Stimulated activated CD8-positive, alpha-beta memory T cell treated with anti-CD3 and anti-CD28 coated beads, Interleukin-4, amount 100 ng/mL, for 4 hours (primary cell): ENCODE measurements at places on chromosomes 12 and 14.
A peak's percentile ranks its signal among the peaks of the same experiment; 100 is the strongest.

DNA sequence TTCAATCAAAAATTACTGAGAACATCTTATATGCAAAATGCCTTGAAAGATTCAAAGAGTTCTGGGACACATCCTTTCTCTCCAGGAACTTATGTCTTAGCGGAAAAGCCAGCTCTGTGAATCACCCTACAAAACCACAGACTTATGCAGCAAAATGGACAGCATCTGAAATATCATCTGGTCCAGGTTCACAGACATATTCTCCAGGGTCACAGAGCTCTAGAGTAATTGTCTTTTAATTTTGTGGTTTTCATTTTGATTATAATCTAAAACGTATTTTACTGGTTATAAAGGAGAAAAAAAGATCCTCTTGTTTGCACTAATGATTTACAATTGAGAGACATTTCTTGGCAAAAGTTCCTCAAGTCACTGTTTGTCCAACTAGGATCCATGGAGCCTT lies 246.2 kb downstream of the MSRB3 start:
- DNase-seq, result no peak

- DNase-seq, result no peak
These were observed 255.7 kb upstream of the FAR2 start for GRCh38 chr12:28893365-28893764.

- peak; percentile 62 for DNase-seq
These were observed 12.4 kb upstream of the ITGB7 start for GRCh38 chr12:53219292-53219955.

- DNase-seq, result no peak
These were observed 218.1 kb upstream of the SRRM4 start for GRCh38 chr12:118763234-118763633.

DNA sequence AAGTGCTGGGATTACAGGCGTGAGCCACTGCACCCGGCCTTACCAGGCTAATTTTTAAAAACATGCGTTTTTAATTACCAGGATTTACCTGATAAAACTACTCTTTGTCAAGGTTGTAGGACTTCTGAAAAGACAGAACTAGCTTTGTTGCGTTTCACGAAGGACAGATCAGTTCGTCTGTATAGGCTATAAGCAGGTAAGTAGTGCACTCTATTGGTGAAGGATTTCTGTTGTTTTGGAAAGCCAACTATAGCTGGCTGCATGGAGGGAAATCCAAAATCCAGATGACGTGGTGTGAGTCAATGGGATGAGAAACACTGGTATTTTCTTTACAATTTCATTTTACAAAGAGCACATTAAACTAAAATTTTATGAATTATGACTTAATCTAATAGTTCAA lies 14.6 kb downstream of the GNPNAT1 start:
- DNase-seq, result no peak

- DNase-seq, result no peak
These were observed 1.2 kb downstream of the ATP6V0A2 start for GRCh38 chr12:123713398-123713797.

DNA sequence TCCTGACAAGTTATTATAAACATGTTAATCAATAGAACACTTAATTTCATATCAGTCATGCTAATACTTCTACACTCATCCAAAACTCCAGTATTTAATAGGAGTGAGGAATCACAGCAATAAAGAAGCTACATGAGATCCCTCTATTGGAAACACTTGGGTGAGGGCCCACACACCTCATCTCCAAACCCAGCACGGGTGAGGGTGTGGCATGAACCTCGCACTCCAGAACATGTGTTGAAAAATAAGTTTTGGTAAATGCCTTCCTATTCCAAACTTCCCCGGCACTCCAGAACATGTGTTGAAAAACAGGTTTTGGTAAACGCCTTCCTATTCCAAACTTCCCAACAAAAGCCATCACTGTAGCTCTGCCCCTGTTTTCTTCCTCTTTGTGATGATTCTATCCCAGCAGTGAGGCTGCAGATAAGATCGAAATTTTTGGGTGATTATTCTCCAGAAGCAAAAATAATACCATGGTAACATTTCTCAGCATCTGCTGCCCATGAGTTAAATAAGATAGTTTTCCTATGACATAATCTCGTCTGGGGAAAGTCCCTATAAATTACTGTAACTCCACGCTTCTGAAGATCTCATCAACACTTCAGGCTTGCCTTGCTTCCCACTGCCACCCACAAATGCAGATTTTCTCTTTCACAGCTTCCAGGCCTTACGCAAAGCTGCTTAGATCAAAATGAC lies 24.4 kb upstream of the PTPRB start:
- DNase-seq, result no peak

GRCh38 chr12:114963846-114964245 lies 279.9 kb upstream of the TBX3 start:
- no peak for DNase-seq

DNA sequence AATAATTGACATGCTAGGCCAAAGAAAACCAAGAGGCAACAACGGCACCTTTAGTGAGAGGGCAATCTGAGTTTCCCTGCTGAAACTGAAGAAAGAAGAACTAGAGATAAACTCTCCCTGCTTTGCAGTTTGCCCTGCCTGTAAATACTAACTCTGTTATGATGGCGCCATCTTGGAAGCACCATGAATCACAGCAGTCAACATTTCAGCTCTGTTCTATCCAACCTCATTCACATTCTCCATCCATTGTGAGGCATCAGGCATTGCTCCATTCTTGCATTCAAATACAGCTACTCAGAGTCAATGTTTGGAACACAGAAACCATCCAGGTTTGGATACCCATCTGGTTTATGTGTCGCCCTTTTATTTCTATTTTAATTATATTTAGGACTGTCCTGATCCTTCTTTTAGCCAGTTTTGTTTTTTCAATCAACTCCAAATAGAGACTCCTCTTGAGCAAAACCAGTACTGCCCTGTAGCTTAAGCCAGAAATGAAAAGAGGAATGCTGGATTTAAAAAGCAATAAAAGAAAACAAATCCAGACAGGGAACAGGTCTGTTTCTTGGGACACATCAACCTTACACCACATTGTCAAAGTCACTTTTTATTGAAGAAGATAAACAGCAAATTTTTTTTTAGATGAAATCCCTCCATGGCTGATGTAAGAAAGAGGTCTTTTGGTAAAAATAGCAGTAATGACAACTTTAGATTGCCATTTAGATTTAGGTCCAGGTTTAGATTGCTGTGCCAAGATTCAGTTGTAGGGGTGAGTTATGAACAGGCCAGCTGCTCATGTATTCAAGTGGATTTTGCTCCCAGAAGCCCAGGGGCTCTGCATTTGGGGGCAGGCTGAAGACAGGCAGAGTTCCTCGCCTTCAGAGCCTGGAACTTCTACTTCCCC lies 33.3 kb upstream of the PPM1A start:
- no peak for DNase-seq

DNA sequence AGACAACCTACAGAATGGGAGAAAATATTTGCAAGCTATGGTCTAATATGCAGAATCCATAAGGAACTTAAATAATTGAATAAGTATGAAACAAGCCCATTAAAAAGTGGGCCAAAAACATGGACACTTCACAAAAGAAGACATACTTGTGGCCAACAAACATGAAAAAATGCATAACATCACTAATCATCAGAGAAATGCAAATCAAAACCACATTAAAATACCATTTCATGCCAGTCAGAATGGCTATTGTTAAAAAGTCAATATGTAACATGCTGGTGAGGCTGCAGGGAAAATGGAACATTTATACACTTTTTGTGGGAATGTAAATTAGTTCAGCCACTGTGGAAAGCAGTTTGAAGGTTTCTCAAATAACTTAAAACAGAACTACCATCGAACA lies 945.4 kb upstream of the FLRT2 start:
- no peak for DNase-seq

DNA sequence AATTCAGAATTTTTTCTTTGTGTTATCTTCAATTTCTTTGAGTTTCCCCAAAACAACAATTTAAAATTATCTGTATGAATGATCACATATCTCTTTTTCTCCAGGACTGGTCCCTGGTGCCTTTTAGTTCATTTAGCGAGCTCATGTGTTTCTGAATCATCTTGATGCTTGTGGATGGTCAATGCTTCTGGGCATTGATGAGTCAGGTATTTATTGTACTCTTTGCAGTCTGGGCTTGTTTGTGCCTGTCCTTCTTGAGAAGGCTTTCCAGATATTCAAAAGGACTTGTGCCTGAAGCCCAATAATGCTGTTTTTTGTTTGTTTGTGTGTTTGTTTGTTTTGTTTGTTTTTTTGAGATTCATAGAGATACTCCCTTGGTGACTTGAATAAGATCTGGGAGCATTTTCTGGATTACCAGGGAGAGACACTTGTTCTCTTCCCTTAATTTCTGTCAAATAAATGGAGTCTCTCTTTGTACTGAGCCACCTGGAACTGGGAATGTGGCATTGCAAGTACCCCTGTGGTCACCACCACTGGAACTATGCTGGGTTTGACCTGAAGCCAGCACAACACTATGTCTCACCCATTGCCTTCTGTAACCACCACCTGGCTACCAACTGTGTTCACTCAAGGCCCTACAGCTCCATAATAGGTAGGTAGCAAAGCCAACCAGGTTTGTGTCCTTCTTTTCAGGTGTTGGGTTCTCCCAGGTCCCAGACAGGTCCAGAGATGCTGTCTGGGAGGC lies 56.3 kb downstream of the SLC6A15 start:
- no peak for DNase-seq

DNA sequence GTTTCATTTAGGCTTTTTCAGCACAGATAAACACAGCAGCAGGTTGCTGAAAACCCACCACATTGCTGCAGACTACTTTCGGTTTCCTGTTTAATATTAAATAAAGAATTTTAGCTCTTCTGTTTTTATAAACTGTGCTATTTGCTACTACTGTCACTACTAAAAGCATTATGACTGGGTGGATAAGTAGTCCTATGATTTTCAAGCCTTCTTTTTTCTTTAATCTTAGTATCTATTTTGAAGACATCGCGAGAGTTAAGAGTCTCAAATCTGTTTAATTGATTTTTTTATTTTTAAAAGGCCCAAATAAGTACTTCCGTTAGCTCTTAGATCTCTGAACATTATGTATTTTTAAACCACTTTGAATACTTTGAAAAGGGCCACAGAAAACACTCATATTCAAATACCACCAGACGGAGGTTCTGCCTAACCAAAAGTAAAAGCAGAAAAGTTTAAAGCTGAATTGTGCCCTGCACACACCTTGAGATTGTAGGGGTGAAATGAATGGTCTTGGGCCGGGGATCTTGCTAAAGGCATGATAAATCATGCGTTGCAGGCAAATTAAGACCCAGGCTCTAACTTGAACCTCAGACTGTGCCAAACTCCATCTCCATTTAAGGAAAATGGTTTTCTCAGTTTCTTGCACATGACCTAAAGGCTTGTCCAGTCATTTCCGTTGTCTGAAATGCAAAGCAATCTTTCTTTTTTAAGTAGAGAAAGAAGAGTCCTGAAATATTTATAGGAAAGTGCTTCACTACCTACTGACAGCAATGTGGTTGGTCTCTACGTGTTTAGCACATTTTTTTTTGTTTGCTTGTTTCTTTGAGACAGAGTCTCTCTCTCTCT lies 13.6 kb upstream of the FOXN3 start:
- DNase-seq, result no peak

DNA sequence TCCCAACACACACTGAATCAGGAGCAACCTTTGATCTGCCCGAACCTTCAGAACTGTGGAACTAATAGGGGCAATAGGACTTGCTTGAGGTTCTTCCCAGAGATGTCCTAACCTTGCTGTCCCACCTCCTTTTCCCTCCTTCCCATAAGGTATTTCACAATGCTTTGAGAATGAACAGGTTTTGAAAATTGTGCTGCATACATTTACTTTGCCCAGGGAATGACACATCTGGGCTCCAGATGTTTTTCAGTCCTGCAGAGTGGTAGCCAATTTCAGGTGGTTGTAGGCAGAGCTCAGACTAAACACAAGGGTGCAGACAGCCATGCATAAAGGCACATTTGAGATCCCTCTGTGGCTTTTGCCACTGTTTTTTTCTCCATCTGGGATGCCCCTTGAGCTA lies 206.7 kb upstream of the PWP1 start:
- DNase-seq, result no peak

- no peak for DNase-seq
These were observed 67.6 kb upstream of the CCDC60 start for GRCh38 chr12:119266963-119267362.

- DNase-seq, result no peak
These were observed 182.6 kb downstream of the PHLDA1 start for GRCh38 chr12:75848961-75849360.

DNA sequence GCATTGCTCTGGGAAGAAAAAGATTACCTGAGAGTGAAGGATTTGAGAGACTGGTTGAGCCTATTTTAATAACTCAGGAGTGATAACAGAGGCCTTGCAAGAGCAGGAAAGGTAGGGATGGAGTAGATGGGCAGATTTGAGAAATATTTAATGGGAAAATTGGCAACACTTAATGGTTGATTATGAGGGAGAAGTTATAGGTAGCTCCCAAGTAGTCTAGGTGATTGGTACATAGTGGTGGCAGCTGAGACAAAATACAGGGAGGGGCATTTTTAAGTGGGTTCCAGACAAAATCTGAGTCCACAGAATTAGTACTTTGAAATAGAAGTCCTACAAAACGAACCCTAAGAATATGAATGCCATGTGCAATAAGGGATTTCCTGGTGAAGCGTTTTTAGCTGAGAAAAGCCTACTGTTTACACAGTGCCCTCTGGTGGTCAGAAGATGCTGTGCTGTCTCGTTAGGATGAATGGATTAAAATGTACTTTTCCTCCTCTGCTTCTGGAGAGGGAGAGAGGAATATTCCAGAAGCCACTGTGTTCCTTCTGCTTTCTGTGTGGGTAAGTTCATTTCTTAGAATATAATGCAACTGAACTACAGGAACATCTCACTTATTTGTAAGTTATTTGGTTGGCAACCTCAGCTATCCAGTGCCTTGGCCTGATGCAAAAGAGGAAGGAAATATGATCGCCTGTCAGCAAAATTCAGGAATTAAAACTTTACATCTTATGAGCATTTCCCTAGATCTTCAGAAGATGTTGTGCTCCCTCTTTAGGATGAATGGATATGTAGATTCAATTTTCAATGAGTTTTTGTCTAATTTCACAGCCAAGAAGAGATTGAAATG lies 6.5 kb downstream of the ZBTB1 start:
- DNase-seq, result peak; percentile 39

DNA sequence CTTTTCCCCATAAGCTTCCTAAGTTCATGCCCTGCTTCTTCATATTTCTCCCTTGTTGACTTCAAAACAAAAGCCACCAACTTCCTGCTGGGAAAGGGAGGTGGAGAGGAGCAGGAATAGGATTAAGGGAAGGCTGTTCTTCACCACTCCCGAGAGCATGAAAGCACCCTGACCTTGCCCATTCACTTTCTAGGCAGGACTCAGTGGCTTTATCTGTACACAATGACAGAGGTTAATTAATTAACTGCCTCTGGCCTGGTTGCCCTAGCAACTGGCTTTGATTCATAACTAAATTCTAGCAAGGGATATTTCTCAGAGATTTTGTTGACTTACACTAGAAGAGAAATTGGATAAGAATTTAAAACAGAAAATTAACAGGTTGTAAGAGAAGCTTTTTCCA lies 396.8 kb downstream of the RPS29 start:
- DNase-seq, result no peak

- no peak for DNase-seq
These were observed 2.6 kb downstream of the NKX2-1 start for GRCh38 chr14:36517242-36518030.

GRCh38 chr14:31582836-31583452 lies 21.7 kb downstream of the NUBPL start:
- no peak for DNase-seq
